ENCODE measurements at places on chromosomes 13 and 19. TPM values are rescaled to one million over a fixed set of nuclear protein-coding genes. Genes with fewer than 3 reads are reported as not detected.

Gene DCT
- 0.11 TPM for total RNA-seq

Gene LRG1
- 0.21 TPM for total RNA-seq

Gene ZNF724
- 12.5 TPM for total RNA-seq

Gene GPR183
- 29.6 TPM for total RNA-seq

Gene CLDND2
- total RNA-seq = 21.6 TPM

Gene LNX2
- total RNA-seq = 4.4 TPM

Gene C19orf67
- not detected for total RNA-seq

Gene KCNN1
- 0.15 TPM for total RNA-seq

Gene CEACAM19
- total RNA-seq = 0.23 TPM

Gene GCDH
- 57.2 TPM for total RNA-seq

Gene MAMSTR
- 0.91 TPM for total RNA-seq

Gene IGFLR1
- total RNA-seq = 82.6 TPM

Gene RASA3
- 22.5 TPM for total RNA-seq

Gene CAMSAP3
- total RNA-seq = 0.34 TPM

Gene SERTAD1
- total RNA-seq = 14.7 TPM

Gene BCL3
- total RNA-seq = 32.7 TPM

Gene POSTN
- not detected for total RNA-seq

Gene ZNF728
- total RNA-seq = not detected

Gene SYCN
- not detected for total RNA-seq

Gene LRRC63
- total RNA-seq = 0.51 TPM

Gene C5AR2
- not detected for total RNA-seq

Gene CYP2B6
- not detected for total RNA-seq

Gene HSPH1
- total RNA-seq = 316 TPM

Gene MUC16
- not detected for total RNA-seq

Gene HSD17B14
- 0.44 TPM for total RNA-seq

Gene PRDX2
- 208 TPM for total RNA-seq

Gene LYPD3
- 2.2 TPM for total RNA-seq

Gene C19orf85
- total RNA-seq = not detected

Gene EHD2
- 0.17 TPM for total RNA-seq

Gene CYP4F8
- not detected for total RNA-seq

Gene ZNF43
- 24.2 TPM for total RNA-seq

Gene CCDC194
- 1.4 TPM for total RNA-seq

Gene BRSK1
- total RNA-seq = 5.7 TPM

Gene TBXA2R
- total RNA-seq = 3.4 TPM

Gene FCAR
- total RNA-seq = not detected

Gene ICAM4
- total RNA-seq = 0.91 TPM

Gene ZNF763
- 1.0 TPM for total RNA-seq

Gene LHB
- total RNA-seq = not detected

Gene PRODH2
- not detected for total RNA-seq

Gene SPRED3
- total RNA-seq = 0.80 TPM

Gene PDE4C
- not detected for total RNA-seq

Gene CADM4
- 0.48 TPM for total RNA-seq

Gene GRIN2D
- 0.15 TPM for total RNA-seq

Gene NKG7
- total RNA-seq = 848 TPM

Gene CGB8
- total RNA-seq = not detected

Gene BRCA2
- 17.7 TPM for total RNA-seq

Gene ZNF541
- not detected for total RNA-seq

Gene GNG7
- total RNA-seq = 0.34 TPM
